Lower leg skin (tissue), 4 donors: ENCODE measurements at places on chromosomes 13 and 19. TPM values are rescaled to one million over a fixed set of nuclear protein-coding genes. Genes with fewer than 3 reads are reported as not detected.

CYP2F1 gene
- total RNA-seq = not detected

EBPL gene
- total RNA-seq = 101 TPM

- DNase-seq = no peak
Observed at GRCh38 chr19:17888260-17888659, 16.5 kb downstream of the SLC5A5 start.

- DNase-seq = no peak
Observed at GRCh38 chr13:22041741-22042140, 370.9 kb downstream of the FGF9 start.

GRCh38 chr19:33535226-33535625, 13.6 kb upstream of the PEPD start:
- no peak for DNase-seq

DNA sequence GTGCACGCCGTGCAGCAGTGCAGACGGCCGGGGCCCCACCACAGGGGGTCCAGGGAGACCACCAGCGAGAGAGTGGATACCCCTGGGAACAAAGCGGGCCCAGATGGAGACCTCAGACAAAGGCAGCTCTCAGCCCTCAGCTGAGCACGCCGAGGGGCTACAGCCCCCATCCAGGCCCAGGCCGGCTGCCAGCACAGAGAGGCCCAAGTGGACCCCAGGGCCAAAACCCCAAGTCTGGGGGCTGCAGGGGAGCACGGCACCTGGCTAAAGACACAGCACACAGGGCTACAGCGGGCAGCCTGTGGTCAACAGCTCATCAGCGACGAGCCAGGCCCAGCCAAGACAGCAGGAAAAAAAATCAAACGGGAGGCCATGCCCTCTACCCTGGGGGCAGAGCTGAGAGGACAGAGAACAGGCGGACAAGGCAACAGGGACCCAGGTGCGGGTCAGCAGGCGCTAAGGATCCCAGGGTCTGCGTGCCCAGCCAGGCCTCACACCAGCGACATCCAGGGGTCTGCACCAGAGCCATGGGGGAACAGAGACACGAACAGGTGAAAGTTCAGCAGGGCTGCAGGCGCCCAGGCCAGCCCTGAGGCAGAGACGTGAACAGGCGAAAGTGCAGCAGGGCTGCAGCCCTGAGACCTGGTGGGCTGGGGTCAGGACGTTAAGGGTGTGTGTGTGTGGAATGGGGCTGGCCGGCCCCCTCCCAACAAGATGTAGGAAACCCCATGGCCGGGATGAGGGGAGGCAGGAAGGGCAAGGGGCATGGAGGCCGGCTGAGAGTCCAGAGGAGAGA, 34.3 kb downstream of the RASA3 start:
- DNase-seq = peak; percentile 83

- DNase-seq = no peak
Observed at GRCh38 chr13:66205807-66206206, 1024.3 kb downstream of the PCDH9 start.

GRCh38 chr19:15397236-15397635, 17.6 kb upstream of the AKAP8 start:
- no peak for DNase-seq

DNA sequence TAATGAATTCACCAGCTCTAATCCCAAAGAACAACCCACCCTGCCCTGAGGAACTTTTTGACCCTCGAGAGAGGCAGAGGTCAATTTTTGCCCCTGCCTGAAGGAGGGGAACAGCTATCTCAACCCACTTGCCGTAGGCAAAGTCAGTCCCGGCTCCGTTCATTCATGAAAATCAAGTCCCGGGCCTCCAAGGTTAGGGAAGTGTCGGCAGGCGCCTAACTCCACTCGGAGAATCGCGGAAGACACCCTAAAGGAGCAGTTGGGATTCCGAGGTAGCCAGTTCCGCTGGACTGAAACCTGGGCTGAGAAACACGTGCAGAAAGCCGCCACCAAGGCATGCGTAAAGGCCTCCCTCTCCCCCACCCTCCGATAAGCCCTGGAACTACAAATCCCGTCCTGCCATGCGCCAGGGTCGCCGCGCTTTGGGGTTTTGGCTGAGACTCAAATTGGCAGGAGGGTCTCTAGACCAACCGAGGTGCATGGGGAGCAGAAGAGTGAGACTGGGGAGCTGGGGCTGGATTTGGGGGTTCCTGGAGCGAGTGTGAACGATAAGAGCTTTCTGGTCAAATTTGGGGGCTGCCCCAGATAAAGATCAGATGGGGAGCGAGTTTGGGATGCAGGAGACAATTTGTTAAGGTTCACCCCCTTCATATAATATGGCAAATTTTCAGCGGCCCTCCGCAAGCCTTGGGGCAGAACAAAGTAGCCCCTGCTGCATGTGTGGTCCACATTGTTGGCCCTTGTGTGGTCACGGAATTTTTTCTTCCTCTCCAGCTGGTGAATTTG, at the start of gene TNPO2:
Gene TNPO2 (minus strand): TSS at position 292 of the 786 bp plus-strand sequence. CDS start 2,955 bp downstream, outside the sequence.
- no peak for DNase-seq

DNA sequence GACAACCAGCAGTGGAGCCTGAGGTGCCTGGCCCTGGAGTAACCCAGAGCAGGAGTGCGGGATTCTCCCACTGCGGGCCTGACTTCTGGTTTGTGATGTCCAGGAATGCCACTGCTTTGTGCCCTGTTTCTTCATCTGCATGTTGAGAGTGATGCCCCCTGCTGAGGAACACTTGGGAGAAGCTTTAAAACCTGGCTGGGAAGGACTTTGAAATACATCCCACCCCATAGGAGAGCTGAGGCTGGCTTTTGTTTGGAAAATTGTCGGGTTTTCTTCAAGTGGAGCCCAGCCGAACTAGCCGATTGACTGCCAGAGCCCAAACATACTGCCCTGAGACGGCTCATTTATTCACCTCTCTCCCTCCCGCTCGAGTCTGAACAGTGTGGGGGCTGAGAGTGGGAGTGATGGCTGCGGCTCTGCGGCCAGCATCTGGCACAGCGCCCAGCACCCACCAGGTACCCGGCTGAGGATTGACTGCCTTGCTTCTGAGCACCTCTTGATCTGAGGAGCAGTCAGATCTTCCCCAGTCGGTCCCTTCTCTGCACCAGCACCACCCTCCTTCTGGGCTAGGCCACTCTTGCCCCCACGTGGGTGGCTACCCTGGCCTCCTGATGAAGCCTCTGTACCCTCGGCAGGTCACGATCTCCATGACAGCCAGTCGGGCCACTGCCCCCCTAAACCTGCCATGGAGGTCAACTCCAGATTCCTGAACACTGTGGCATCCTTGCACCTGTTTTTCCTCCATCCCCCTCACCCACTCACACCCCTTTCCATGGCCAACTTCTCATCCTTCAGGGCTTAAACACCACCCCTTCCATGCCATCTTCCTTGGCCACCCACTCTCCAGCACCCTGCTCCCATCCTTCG, 148.9 kb downstream of the SIPA1L3 start:
- no peak for DNase-seq

DNA sequence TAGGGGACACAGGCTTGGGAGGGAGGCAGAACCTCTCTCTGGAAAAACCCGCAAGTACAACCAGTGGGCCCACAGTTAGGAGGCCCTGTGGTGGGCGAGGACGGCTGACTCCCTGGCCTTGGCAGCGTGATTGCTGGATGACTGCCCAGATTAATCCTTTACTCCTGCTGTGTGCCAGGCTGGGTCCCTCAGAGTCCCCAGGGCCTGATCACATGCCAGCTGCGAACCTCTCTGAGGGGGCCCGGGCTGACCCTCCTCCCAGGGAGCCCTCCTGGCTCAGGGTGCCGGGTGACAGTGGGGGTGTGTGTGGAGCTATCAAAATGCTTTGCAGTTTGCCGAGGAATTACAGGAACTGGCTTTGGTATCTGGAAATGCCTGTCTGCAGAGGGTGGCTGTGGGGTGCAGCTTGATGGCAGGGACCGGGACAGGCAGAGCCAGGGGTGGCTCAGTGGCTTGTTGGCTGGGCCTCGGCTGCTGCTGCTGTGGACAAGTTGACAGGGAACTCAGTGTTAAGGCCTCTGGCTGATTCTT, 48.9 kb downstream of the DNM2 start:
- DNase-seq = no peak

DNA sequence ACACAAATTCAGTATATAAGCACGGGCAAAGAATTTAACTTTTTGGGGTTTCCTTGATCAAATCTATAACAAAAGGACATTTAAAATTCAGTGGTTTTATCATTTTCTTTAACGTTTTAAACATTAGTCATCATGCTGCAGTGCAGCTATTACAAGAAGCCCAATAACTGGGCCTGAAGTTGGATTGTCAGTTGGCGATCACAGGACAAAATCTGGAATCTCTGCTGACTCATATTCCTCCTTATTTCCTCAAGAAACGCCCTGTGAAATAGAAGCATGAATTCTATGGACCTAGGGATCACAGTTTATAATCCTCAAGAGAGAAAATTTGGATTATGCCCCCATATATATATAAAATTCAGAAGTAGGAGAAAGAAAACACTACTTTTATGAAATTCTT, 971.6 kb upstream of the MIR17HG start:
- DNase-seq = no peak
